NCI-H1105 (cell line): ENCODE measurements at places on chromosomes 11 and 22.
A peak's percentile ranks its signal among the peaks of the same experiment; 100 is the strongest.

- no peak for DNase-seq
These were observed 32.4 kb upstream of the MYH9 start for GRCh38 chr22:36419912-36420882.

DNA sequence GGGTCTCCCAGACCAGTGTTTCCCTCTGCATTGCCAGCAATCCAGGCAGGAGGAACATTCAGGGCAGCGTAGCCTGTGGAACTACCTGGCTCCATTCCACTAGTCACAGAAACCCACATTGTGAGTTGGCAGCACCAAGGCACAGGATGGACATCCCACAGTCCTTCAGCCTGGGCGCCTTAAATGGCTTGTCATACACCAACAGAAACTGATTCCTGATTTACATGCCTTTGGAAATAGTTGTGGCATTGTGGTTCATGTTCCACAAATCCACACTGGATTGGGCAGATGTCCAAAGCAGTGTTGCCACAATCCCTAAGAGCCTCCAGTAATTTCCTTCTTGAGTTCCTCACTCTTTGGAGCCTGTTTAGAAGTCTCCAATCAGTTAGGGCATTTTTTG is 225.6 kb downstream of the BLID start:
- no peak for DNase-seq

DNA sequence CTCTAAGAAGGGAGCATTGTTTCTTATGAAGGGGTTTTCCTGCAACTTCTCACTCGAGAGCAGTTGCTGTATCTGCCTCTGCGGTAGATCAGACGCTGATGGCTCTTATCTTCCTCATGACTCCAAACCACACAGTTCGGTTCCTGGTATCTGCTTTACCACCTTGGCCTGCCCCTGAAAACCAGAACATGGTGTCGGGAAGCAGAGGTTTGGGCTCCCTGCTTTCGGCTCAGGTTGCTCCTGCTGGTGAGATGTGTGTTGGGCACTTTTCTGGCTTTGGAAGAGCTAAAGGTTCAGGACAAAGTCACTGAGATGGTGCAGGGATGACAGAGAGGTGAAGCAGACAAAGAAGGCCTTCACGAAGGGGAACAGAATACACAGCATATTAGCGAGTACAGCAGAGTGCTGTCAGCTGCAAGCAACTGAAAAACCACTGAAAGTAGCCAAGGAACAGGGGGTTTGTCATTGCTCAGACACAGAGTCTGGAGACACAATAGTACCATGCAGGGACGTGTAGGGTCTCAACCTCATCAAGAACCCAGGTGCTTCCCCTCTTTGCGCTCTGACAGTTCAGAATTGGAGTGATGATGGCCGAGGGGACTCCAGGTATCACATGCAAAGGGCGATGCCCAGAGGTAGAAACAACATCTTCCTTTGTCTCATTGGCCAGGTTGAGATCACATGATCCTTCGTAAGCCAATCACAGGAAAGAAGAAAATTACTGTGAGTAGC is 11.9 kb upstream of the CSF2RB start:
- DNase-seq = no peak

DNA sequence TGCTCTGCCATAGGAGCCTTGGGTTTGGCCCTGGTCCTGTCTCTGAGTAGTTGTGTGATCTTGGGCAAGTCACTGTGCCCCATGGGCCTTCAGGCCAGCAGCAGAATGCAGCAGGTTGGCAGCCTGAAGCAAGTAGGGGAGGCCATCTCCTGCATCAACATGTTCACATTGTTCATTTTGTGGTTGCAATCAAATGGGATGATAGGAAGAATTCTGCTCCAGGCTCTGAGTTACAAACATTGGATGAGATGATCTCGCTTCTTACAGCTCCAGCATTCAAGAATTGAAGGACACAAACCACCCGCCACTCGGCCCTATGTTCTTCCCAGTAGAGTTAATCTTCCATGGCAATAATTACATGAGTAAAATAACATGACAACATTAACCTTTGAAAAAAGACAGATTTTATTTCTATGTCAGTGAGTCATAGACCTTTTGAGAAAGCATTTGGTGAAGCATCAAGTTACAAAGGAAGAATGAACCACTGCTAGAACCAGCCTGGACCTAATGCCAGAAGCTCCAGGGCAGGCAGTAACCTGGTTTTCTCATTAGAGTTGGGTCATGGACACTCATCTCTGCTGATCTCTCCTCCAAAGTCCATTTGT is 308.3 kb upstream of the NCAM1 start:
- no peak for DNase-seq

GRCh38 chr22:25996669-25997068 is 172.6 kb upstream of the SEZ6L start:
- DNase-seq = no peak

GRCh38 chr22:22896601-22897000 is 9.0 kb downstream of the IGLL5 start:
- no peak for DNase-seq

DNA sequence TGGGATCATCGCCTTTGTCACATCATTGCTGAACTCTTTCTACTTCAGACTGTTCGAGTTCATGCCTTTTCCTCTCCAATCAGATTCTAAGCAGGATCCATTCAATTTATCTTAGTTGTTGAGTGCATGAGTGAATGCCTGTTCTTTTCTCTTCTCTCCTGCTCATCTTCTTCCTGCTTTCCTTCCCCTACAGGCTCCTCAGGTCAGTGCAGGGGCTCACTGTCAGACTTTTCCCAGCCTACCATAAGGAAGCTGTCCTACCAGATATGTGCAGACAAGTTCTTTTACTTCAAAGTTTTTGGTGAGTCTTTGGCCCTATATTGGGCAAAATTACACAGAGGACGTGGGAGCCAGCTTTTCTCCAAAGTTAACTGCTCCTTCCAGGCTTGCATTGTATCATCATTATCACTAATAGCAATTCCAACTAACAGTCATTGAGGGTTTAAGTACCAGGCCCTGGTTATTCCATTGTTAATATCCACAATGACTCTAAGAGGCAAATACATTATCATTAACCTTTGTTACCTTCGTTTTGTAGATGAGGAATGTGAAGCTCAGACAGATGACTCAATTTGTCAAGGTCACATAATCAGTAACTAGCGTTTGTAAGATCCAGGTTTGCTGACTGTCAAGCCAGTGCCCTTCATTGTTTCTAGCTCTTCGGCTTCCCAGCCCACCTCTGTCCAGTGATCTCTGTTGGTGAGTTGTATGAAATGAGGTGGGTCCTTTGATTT is 30.4 kb downstream of the OR6Q1 start:
- DNase-seq = no peak

GRCh38 chr22:41178425-41178975 is 26.6 kb upstream of the L3MBTL2 start:
- DNase-seq = no peak

DNA sequence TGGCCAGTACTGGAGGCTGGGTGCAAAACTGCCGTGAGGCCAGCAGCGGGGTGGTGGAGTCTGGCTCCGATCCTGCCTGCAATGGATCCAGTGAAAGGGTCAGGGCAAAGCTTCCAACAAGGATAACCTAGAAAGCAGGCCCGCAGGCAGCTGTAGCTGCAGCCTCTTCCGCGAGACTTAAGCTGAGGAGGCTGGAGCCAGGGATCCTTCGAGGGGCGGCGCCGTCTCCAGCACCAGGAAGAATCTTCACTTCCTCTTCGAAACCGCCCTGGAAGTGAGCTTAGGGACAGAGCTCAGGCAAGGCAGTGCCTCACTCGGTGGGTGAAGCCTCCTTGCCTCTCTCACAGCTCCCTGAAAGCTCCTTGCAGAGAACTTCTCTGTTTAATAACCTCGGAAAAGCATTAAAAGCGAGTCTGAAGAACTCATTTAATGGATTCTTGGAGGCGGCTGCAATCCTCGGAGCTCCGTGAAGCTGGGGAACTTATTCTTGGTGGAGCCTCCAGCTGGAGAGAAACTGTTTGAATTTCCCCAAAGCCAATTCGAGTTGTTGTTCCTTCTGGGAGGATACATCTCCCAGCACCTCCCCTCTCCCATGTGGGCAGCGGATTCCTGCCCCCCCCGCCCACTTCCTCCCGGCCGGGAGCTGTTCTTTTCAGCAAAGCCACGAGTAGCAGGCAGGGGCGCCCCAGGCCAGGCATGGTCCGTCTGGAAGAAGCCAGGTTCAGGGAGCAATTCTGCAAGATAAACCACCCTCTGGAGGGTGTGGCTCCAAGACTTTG is 169.9 kb downstream of the CTTN start:
- no peak for DNase-seq

DNA sequence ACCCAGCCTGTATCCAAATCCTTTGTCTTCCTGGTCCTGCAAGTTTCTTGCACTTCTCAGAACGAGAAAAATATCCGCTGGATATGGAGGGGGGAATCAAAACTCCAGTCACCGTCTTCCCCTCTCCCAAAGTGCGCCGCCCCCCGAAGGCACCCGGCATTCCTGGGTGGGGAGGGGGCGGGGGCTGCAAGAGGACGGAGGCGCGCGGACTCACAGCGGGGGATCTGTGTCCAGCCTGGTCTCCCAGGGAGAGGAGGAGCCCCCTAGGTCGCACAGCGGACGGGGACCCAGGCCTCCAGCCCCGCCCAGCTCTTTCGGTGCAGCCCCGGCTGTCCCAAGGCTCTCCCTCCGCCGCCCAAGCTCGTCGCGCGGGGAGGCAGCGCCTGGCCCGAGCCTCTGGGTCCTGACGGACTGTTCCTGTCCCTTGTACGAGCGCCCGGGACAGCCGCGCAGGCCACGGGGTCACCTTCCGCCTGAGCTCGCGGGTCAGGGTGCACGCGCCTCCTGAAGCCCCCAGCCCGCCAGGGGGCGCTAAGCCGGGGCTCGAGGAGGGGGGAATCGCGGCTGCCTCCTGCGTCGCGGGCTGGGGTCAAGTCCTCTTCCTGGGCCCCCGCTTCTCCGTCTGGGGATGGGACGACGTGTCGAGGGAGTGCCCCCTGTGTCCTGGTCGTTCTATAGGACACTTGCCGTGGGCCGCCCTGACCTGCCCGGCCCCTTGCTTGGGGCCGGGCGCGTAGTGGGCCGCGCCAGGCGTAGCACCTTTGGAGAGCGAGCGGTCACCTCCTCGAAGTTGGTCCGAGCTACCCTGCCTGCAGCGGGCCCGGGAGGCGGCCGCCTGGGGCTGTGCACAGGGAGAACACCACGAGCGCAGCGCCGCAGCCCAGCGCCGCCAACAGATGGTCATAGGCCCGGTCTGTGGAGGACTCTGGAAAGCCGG is 2.4 kb upstream of the WNT11 start:
- peak; percentile 73 for DNase-seq

- no peak for DNase-seq
These were observed 5.3 kb upstream of the ABCC8 start for GRCh38 chr11:17481905-17482304.

GRCh38 chr22:30821863-30822215 is 127.2 kb downstream of the OSBP2 start:
- DNase-seq = no peak

GRCh38 chr11:69774354-69775162 is 583 bp downstream of the FGF4 start:
- no peak for DNase-seq

DNA sequence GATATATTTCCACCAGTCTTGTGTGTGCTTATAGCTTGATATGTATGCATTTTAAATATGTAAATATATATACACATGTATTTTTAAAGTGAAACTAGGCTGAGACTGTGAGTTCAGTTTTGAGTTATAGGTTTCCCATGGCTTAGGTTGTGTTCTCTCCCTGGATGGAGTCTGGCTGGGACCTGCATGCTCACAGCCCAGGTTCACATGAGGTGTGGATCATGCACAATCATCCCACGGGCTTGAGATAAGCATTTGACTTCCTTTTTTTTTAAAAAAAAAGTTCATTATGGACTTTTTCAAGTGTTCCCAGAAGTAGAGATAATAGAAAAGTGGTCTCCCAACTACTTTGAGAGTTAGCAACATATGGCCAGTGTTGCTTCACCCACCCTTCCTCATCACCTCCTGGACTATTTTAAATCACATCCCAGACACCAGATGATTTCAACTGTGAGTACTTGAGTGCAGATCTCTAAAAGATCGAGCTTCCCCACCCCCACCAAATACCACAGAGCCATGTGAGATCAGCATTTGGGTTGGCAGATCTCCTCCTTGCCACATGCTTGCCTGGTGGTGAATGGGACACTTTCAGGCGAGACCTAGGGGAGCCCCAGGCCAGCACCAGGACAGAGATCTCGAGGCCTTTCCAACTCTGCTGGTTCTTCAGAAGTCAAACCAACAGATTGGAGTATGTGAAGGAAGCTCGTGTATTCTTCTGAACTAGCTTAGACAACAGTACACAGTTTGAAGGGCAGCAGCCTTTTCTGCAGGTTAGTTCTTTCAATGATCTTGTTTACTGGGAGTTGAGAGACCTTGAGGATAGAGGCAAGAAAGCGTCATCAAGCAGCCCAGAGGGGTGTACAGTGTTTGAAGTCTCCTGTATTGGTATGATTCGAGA is 15.9 kb downstream of the MED15 start:
- DNase-seq = no peak

- DNase-seq = no peak
These were observed 29.6 kb downstream of the MARK2 start for GRCh38 chr11:63868399-63869064.

GRCh38 chr22:19178065-19178656 is 375 bp downstream of the SLC25A1 start:
- peak; percentile 38 for DNase-seq

DNA sequence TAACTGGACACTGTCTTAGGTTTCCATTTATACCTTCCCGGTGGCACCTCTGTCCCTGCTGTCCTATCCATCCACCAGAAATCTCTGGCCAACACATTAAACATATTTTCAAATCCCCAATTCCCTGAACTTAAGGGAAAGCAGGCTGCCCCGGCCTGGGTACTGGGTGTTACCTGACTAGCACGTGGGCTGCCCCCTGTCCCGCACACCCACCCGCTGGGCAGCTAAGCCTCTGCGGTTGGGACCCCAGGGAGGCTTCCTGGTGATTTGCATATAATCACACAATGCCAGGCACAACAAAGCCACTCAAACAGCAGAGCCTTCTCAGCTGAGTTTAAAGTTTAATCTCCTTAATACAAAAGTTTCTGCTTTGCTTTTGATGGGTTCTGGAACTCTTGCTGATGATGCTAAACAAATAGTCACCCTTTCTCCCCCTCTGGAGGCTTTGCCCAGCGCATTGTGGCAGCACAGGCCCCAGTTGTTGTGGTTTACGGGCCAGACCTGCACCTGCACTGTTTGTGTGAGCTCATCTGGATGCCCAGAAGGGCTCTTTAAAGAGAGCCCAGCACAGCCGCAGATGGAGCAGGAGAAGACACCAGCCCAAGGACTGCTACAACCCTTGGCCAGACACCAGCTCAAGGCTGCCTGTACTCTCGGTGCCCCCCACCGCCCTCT is 59.9 kb upstream of the POU2AF1 start:
- no peak for DNase-seq

GRCh38 chr11:70364745-70365543 is 33.4 kb upstream of the CTTN start:
- DNase-seq = no peak

DNA sequence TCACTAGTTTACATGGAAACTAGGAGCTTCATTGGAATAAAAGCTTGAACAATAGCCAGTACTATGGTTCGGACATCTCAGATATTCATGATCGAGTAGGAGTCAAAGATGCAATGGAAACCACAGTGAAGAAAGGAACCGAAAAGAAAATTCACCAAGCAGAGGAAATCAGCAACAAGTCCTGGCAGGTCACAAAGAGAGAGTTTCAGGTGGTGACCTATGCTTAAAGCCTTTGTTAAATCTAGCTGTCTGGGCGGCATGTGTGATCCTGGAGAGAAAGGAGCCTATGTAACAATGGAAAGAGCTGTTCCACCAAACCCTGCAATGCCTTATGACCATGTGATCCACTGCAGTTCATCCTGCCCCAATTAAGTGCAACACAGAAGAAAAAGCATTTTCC is 68.9 kb upstream of the POU2AF2 start:
- DNase-seq = no peak

- no peak for DNase-seq
These were observed 24.0 kb downstream of the SLC43A1 start for GRCh38 chr11:57491371-57492061.

- no peak for DNase-seq
These were observed 26.2 kb downstream of the DNHD1 start for GRCh38 chr11:6523253-6523652.
